Naive B cell (primary cell): ENCODE measurements at places on chromosomes 7 and 10. TPM values are rescaled to one million over a fixed set of nuclear protein-coding genes. Genes with fewer than 3 reads are reported as not detected.
A peak's percentile ranks its signal among the peaks of the same experiment; 100 is the strongest.

DNA sequence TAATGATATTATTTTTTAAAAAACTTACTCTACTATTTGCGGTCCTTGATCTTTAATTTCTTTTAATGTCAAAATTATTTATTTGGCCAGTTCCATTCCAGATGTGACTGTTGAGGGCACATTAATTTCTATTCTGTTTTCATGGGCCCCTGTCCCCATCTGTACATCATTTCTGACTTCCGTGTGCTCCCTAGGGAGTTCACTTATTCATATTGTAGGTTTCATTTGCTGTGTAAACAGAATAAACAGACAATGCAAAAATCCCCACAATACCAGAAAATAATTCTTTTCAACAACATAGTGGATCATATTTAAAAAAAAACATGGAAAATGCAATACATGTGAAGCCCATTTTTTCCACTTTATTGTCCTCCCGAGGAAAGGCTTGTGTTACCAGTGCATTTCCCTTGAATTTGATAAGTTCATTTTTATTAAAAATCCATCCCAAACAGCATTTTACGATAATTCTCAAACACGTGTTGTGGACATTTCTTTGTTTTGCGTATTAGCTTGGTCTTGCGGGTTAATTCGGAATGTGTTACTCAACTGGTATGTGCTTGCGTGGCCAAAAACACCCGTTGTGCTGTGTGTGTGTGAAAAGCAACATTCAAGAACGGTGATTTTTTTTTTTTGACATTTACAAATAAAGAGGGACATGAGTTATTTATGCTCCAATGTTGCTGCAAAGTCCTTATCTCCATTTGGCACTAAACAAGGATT lies 138.4 kb downstream of the MGMT start:
- DNase-seq = no peak

- DNase-seq = no peak
These were observed 972 bp downstream of the PAOX start for GRCh38 chr10:133379801-133380666.

- no peak for DNase-seq
These were observed 60.2 kb downstream of the CALML3 start for GRCh38 chr10:5584895-5585516.

DNA sequence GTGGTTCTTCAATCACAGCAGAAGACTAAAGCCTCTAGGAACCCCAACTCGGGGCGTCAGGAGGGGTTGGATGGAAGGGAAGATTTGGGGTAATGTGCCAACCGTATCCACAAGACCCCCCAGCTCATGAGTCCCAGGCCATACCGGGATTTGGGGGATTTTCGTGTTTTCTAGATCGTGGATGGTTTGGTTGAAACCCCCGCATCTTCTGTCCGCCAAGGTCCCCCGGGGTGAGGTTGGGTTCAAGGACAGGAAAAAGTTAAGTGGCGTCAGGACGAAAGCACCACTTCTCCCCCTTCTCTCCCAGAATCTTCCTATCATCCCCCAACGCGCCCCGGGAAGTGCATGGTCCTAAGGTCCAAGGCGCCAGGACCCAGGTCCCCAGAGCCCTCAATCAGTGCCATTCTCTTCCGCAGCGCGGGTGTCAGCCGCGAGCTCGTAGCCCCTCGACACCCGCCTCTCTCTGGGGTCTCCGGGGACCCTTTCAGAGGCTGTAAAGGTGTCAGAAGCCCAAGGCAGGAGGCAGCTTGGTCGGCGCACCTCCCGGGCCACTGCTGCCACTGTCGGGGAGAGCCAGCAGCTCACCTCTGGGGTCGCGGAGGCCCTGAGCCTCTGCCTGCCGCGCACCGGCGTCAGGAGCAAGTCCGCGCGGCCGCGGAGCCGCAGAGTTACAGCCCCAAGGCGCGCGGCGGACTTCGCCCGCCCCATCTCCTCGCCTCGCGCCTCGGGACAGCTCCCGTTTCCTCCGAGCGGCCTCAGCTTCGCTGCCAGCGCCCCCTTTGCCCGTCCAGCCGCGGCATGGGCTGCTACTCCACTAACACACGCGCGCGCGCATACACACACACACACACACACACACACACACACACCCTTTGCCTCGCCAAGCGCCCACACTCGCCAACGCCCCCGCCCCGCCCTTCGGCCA lies 1.5 kb downstream of the MKX start:
- peak; percentile 6 for DNase-seq

DNA sequence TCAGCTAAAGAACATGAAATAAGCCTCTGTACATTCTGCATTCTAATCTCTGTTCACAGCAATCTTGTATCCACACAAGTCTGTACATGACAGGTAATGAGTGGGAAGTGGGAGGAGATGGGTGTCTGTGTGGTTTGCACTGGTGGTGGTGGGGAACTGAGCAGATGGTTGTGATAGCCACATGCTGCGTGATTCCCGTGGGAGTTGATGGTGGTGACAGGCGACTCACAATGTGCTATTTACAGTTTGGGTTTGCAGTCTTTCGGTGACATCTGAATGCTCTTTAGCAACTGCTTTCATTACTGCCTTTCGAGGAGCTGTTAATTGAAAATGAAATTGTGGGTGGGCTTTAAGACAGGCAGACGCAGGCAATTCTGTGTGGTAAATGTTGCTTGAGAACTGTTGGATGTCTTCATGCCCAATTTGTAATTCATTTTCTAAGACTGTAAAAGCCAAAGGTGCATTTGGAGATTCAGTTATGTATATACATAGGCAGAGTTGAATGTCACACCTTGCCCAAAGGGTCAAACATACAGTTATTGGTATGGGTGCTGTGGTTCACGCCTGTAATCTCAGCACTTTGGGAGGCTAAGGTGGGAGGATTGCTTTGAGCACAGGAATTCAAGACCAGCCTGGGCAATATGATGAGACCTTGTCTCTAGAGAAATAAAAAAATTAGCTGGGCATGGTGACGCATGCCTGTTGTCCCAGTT lies 308.2 kb downstream of the AUTS2 start:
- DNase-seq = peak; percentile 44

- DNase-seq = no peak
These were observed 159.4 kb upstream of the BMPER start for GRCh38 chr7:33745934-33746333.

DNA sequence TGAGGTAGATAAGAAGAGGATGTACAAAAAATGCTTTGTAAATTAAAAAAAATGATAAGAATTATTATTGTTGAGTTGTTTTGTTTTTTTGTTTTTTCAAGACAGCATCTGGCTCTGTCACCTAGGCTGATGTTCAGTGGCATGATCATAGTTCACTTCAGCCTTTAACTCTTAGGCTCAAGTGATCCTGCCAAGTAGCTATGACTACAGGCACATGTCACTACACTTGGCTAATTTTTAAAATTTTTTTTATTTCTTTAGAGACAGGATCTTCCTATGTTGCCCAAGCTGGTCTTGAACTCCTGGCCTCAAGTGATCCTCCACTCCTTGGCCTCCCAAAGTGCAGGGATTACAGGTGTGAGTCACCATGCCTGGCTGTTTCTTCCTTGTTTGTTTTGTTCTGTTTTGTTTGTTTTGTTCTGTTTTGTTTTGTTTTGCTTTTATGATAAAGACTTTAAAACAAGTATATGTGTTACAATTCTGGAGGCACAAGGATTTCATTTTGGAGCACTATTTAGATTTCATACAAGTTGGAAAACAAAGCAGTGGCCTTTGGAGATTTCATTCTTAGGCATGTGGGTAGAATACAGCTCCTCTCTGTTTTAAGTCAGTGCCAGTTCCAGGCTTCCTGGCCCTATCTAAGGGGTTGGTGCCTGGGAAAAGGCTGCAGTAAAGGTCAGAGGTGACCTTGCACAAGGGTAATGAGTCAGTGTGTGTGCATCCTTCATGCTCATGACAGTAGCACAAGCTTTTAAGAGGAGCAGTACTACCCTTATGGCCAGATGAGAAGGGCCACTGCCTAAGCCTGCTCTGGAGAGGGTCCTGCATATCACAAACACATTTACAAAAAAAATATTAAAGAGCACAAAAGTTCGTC lies 17.9 kb downstream of the FGFBP3 start:
- no peak for DNase-seq

- DNase-seq = no peak
These were observed 188.6 kb downstream of the CXCL12 start for GRCh38 chr10:44196336-44196735.

- peak; percentile 44 for DNase-seq
These were observed 47.0 kb downstream of the AMZ1 start for GRCh38 chr7:2734751-2735571.

- DNase-seq = no peak
These were observed 4.2 kb downstream of the RNF133 start for GRCh38 chr7:122694697-122695096.

GRCh38 chr7:155383756-155384491 lies 74.0 kb upstream of the EN2 start:
- DNase-seq = no peak

GRCh38 chr10:131758062-131758938 lies 142.5 kb upstream of the PPP2R2D start:
- no peak for DNase-seq

DNA sequence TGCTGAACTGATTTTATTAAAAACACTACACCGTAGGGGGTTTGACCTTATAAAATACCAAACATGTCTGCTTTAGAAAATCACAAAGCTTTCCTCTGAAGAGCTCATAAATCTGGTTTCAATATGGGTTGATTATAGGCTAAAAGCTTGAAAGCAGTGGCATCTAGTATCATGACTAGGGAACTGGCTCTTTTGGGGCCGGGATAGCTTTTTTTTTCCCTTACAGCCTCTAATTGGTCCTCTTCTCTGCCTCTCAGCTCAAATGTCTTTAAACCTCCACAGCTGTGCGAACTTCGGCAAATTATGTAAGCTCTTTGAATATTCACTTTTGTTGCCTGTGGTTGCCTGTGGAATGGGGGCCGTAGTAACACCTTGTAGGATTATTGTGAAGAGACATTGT lies 8.4 kb downstream of the BAMBI start:
- DNase-seq = no peak

DNA sequence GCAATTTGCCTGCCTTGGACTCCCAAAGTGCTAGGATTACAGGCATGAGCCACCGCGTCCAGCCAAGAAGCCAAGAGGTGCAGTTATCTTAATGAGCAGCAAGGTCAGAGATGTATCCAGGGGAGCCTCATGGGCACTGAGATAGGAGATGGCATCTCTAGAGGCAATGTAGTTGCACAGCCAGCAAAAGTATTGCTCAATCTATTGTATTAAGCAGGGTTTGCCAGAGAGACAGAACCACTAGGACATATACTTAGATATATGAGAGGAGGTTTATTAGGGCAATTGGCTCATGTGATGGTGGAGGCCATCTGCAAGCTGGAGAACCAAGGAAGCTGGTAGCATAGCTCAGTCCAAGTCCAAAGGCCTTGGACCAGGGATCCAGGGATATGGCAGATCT lies 16.3 kb upstream of the VPS26A start:
- no peak for DNase-seq

GRCh38 chr7:73437091-73437490 lies 3.5 kb downstream of the FZD9 start:
- DNase-seq = no peak

DNA sequence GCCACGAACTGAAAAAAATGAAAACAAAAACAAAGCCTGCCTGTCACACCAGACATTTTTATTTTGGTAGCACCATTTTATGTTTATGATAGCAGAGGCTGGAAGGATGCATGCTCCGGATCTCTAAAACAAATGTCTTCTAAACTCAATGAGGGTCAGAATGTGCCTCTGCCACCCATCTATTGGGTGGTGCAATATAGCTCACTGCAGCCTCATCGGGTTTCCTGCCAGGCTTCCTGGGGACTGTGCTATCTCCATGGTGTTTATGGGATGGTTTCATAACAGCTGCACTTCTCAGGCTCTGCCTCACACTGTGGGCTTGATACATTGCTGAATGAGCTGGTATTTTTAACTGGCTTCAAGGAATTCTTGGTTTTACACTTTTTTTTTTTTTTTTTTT lies 94.4 kb downstream of the ITIH5 start:
- no peak for DNase-seq

Gene NKX2-3
- polyA plus RNA-seq = not detected

Gene RAB11FIP2
- 15.9 TPM for polyA plus RNA-seq

Gene FAM25A
- polyA plus RNA-seq = not detected

Gene ASAH2B
- polyA plus RNA-seq = 2.1 TPM
